ENCODE measurements at places on chromosomes 3 and 15.

DNA sequence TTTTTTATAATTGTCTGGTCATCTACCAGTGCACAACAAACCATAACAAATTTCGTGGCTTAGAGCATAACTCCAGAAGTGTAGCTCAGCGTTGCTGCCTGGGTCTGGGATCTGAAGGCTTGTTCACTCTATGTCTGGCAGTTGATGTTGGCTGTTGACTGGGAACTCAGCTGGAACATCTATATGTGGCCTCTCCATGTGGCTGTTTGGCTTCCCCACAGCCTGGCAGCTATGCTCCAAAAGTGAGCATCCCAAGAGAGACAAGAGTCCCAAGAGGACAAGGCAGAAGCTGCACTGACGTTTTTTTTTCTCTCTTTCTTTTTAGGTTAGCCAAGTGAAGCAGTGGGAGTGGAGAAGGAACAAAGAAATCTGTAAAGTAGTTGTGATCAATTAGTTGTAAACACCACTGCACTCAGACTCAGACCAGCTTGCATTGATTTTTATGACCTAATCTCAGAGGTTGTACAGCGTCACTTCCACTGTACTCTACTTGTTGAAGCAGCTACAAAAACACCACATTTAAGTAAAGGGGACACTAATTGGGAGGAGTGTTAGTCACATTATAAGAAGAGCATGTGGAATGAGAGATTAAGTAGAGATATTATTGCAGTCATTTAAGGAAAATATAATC, 2.5 kb upstream of the GPR176 start:
- no peak for DNase-seq

DNA sequence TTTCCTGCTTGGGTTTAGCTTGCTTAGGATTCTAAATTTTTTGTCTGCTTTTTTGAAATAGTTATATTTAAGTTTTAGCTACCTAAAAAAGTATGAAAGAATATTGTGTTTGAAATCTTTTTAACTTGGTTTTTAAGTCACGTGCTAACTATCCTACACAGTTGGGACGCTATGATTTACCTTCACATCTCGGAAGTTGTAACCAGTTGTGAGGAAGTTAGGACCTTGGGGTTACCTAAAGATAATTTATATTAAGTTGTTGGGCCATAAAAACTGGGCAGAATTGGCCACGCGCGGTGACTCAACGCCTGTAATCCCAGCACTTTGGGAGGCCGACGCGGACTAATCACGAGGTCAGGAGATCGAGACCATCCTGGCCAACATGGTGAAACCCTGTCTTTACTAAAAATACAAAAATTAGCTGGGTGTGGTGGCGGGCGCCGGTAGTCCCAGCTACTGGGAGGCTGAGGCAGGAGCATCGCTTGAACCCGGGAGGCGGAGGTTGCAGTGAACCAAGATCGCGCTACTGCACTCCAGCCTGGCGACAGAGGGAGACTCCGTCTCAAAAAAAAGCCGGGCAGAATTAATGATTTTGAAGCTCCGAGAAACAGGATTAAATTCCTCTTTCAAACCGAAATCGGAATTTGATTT, 1.0 kb downstream of the ZFAND6 start:
- peak; percentile 28 for DNase-seq

DNA sequence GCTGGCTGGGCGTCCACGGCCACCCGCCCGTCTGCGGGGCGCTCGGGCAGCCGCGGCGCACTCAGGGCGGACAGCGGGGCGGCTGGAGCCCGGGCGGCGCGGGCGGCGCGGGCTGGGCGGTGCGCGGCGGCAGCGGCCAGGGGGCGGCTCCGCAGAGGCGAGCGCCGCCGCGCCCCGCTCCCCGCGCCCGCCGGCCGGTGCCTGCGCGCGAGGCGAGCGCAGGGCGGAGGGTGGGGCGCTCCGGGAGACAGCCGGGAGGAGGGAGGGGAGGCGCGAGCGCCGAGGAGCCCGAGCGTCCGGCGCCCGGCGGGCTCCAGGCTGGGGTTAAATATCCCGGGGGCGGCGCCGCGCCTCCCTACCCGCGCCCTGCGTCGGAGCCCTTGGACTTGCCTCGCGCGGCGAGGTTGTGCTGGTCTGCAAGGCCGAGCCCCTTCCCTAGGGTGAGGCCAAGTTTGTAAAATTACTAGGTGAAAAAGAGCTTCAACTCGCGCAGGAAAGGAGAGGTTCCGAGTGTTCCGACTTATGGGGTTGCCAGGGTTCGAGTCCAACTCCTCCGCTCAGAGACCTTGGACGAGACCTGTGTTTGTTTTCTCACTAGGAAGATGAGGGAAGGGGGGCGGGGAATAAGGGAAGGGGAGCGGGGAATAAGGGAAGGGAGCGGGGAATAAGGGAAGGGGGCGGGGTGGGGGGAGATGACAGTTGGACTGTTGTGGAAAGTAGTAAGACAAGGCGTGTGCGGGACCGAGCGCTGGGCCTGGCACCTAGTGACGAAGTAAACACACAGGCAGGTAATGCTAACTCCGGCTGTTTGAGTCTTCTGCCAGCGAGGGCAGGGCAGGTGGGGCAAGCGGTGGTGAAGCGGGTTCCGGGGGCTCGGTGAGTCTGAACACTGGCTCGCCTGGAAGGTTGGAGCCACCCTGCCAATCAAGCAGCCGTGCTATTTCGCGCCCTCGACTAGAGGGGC, at the start of gene TNFAIP8L3:
Gene TNFAIP8L3, minus strand, starts transcription at position 301 of the 964 bp plus-strand sequence. CDS start 311 bp downstream, outside the sequence.
- peak; percentile 71 for DNase-seq

- DNase-seq = no peak
Observed at GRCh38 chr3:57855281-57855680, 99.2 kb downstream of the SLMAP start.

GRCh38 chr15:86121568-86122225, 42.0 kb downstream of the AGBL1 start:
- no peak for DNase-seq

- DNase-seq = no peak
Observed at GRCh38 chr15:46088486-46089445, 453.9 kb downstream of the SQOR start.

DNA sequence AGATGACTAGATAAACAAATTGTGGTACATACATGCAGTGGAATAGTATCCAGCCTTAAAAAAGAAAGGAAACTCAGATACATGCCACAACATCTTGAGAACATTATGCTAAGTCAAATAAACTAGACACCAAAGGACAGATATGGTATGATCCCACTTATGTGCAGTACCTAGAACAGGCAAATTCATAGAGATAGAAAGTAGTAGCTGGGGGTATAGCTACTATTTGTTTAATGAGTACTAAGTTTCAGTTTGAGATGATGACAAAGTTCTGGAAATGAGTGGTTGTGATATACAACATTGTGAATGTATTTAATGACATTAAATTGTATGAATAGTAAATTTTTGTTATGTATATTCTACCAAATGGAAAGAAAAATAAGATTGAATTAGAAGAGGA, 477.2 kb upstream of the CFAP20DC start:
- no peak for DNase-seq

DNA sequence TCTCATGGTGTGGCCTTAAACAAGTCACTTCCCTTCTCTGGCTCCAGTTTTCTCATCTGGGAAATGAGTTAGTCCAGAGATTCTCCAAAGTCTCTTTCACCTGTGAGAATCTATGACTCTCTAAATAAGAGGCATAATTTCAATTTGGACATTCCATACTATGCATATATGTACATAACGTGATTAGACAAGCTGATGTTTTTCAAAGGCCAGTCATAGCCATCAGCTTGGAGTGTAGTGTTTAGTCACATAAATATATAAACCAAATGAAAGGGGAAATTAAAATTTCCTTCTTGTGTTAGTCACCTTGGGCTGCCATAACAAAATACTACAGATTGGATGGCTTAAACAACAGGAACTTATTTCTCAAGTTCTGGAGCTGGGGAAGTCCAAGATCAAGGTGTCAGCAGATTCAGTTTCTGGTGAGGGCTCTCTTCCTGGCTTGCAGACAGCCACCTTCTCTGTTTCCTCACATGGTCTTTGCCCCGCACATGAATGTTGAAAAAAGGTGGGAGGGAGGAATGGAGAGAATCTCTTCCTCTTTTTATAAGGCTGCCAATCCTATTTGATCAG, 19.4 kb downstream of the TMEM41A start:
- DNase-seq = no peak

DNA sequence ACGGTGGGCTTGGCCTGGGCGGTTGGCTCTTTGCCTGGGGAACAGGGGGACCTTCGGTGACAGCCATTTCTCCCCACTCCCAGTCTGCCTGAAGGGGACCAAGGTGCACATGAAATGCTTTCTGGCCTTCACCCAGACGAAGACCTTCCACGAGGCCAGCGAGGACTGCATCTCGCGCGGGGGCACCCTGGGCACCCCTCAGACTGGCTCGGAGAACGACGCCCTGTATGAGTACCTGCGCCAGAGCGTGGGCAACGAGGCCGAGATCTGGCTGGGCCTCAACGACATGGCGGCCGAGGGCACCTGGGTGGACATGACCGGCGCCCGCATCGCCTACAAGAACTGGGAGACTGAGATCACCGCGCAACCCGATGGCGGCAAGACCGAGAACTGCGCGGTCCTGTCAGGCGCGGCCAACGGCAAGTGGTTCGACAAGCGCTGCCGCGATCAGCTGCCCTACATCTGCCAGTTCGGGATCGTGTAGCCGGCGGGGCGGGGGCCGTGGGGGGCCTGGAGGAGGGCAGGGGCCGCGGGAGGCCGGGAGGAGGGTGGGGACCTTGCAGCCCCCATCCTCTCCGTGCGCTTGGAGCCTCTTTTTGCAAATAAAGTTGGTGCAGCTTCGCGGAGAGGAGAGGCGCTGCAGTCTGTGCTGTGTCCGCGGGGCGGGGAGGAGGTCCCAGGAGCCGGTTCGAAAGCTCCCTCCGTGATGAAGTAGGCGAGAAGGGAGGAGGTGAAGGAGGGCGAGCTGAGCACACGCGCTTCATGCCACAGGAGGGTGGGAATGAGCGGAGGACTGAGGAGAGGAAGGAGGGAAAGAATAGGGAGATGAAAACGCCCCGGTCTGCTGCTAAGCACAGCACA, 9.6 kb downstream of the CLEC3B start:
- DNase-seq = peak; percentile 36

GRCh38 chr3:146343551-146343950, 92.6 kb upstream of the PLSCR4 start:
- no peak for DNase-seq

DNA sequence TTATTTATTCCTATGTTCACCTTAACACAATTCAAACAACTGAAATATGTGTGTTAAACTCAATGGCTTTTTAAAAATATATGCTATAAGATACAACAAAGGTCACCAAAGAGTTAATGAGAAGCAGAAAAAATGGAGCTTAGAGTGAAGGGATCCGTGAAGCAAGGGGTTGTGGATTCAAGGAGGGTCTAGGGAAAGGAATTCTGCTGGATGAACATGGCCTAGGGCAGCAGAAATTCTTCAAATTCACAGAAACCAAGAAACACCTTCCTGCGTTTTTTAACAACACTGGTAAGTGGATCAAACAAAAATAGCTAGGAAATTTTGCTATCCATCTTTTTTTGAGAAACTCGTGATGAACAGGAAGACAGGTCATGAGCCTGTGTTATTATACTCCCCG, 59.3 kb upstream of the PLSCR5 start:
- DNase-seq = no peak

DNA sequence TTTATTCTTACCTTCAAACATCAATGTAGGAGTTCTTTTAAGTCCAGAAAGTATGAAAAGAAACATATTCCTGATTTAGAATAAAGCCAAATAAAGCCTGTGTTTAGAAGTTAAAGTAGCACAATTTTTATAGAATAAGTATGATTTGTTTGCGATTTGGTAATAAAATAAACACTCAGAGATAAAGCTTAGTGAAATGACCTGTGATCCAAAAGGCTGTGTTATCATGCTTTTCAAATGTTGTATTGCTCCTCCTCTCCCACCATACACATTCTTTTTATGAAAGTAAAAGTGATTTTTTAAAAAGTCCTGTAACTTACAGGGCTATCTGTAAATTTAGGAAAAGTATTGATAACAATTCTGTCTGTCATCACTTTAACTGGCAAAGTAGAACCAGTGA, 138.6 kb upstream of the CGNL1 start:
- no peak for DNase-seq

Measured in left cardiac atrium (tissue), 4 donors.